ENCODE measurements at places on chromosomes 16 and 17.

DNA sequence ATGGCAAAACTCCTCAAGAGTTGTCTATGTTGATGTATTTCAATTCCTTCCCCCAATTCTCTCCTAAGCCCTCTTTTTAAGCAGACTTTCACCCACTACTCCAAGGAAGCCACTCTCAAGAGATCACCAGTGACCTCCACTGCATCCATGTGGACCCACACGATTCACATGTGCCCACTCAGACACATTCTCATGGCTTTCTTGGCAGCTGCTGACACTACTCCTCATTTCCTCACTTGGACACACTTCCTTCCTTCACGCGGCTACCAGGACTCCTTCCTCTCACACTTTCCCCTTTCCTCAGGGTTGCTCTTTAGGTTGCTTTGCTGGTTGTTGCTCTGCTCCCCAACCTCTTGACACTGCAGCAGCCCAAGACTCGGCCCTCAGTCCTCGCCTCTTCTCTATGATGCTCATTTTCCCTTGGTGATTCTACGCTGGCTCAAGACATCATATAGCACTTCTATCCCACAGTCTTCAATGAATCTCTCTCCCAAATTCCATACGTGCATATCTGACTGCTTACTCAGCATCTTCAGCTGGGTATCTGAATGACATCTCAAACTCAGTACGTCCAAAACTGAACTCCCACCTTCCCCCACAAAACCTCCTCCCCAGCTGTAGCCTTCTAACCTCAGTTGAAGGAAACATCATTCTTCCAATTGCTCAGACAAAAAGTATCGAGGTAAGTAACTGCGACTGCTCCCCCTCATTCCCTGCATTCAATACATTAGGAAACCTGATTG lies 28.2 kb downstream of the HELZ start:
- no peak for DNase-seq

DNA sequence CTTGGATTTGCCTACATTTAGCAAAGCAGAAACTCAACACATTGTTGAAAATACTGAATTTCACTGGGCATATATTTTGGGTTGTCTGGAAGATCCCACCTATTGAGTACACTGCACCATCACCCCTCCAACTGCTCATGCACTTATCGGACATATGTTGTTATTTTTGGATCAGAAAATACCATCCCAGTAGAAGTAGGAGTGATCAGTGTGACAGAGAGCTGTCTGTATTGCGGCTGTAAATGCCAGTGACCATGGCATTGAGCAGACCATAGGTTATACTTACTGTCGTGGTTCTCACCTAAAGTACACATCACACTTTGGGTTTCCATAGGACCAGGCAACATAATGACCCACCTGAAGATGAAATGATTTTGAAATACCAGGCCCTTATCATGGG lies 264.7 kb downstream of the CDH13 start:
- DNase-seq: no peak

GRCh38 chr17:38542286-38542685 lies 63.5 kb downstream of the SRCIN1 start:
- no peak for DNase-seq

GRCh38 chr16:47323241-47323640 lies 137.6 kb downstream of the ITFG1 start:
- no peak for DNase-seq

DNA sequence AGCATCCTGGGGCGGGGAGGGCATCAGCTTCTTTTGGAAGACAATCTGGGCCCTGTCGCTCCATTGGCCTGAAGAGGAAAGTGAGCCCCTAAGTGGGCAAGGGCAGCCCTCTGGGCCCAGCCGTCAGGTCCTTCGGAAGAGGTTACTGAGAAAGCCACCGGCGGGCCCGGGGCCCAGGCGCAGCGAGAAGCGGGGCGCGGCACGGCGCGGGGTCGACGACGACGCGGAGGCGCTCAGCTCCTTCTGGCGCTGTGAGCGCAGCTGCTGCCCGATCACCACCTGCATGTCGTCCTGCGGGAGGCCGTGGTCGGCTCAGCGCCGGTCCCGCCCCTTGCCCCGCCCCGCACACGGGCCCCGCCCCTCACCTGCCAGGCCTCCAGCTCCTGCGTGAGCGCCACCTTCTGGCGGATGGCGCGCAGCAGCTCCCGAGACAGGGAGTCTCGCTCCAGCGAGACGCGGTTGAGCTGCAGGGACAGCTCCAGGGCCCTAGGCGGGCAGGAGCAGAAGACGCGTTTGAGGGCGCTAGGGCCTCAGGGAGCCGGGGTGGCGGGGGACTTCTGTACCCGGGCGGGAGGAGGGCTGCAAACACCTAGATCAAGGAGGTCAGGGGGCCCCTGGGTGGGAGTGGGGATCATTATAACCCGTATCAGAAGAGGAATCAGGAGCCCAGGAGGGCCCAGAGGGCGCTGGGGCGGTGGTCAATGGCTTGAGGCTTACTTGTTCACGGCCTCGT lies 4.3 kb downstream of the THOC6 start:
- DNase-seq: peak; percentile 81

DNA sequence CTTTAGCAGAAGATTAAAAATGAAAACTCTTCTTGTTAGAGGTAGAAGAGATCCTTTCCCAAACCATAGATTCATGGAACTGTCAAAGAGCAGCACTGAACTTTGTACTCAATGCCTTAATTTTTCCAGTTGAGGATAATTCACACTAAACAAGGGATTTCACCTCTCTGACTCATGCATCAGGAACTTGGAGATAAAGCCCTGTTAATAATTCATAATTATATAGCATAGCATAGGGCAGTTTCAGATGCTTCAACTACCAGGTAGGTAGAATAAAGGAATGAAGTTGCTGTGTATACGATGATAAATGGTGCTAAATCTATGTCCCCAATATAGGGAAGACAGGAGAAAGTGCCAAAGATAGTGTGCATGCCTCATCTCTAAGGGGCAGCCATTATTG lies 450.4 kb downstream of the MAF start:
- no peak for DNase-seq

DNA sequence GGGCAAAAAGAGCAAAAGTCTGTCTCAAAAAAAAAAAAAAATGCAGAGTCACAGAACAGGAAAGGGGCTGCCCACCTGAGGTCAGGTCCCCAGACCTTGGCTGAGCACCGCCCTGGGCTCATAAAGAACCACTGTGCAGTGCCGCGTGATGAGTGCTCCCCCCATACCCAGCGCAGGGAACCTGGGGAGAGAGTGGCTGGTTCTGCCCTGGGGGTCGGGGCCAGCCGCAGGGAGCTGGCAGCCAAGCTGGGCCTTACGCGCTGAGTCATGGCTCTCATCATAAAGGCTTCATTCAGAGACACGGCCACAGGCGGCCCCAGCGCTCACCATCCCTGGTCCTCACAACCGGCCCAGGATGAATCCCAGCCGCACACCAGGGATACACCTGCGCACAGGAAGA lies 80.7 kb downstream of the RAB11FIP4 start:
- no peak for DNase-seq

GRCh38 chr17:2222901-2223616 lies 80.5 kb downstream of the SMG6 start:
- no peak for DNase-seq

- peak; percentile 45 for DNase-seq
These were observed 13.0 kb downstream of the CBX4 start for GRCh38 chr17:79826204-79826680.

DNA sequence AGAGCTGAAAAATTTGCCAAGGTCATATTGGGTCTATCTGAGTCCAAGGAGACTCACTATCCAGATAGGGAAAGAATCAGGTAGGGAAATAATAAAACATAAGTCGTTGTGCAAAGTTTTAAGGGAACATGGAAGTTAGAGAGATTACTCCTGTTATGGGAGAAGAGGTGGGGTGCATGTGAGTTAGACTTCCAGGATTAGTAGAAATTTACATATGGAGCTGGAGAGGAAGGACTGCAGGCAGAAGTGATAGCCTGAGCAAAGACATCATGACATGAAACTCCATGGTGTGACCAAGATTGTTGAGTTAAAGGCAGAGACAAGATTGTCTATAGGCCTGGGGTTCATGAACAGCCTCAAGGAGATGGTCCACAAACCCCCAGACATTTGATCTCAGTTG lies 5.8 kb upstream of the KSR1 start:
- DNase-seq: no peak

DNA sequence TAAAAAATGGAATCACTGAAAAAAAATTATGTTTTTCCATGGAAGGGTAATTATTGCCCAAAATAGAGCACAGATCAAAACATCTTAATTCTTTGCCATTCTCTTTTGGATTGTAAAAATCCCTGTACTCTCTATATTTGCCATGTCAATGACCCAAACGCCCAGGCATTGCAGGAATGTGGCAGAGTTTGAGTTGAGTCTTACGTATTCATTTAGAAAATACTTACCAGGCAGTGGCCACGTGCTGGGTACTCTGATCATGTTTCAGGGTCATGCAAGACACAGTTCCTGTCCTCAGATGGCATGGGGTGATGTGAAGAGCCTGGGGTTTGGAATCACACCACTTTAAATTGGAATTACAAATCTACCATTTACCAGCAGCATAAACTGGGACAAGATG lies 267.7 kb downstream of the ABCC12 start:
- DNase-seq: no peak

GRCh38 chr17:69869667-69870066 lies 205.4 kb upstream of the KCNJ16 start:
- DNase-seq: no peak

GRCh38 chr16:82460766-82461165 lies 166.0 kb upstream of the CDH13 start:
- DNase-seq: no peak
